ENCODE measurements at places on chromosomes 13 and 19.

GRCh38 chr13:58579468-58579867 lies 947.9 kb downstream of the PCDH17 start:
- DNase-seq = no peak

DNA sequence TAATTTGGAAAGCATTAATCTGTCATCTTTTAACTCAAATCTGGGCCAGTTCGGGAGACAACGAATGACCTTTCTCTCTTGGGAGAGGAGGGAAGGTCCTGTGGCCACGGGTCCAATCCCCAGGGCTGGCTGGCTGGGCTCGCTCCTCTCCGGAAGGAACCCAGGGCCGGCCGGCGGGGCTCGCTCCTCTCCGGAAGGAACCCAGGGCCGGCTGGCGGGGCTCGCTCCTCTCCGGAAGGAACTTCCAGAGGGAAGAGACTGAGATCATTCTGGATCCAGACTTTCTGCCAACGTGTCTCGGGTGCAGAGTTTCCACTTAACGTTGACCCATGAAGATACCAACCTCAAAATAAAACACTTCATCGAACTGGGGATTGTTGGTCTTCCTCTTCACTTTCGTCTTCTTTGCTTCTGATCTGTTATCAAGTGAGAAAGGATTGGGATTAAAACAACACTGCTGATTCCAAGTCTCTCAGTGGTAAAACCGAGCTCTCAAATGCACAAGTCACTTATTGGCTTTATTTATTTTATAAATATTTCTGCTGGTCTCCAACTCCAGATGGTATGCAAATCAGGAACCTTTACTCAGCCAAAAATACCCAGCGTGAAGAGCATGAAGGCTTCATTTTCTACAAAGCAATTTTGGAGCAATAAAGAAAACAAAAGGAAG lies 53.3 kb upstream of the C13orf46 start:
- DNase-seq = no peak

GRCh38 chr13:91726671-91727070 lies 328.2 kb downstream of the GPC5 start:
- DNase-seq = no peak

GRCh38 chr13:113148940-113149503 lies 9.4 kb upstream of the PROZ start:
- DNase-seq = no peak

GRCh38 chr13:26785838-26786630 lies 25.4 kb upstream of the GPR12 start:
- DNase-seq = peak; percentile 52

GRCh38 chr19:18597809-18598660 lies 8.6 kb downstream of the CRLF1 start:
- no peak for DNase-seq

GRCh38 chr19:51784922-51785690 lies 9.9 kb upstream of the FPR3 start:
- no peak for DNase-seq

- DNase-seq = no peak
These were observed 41.5 kb downstream of the PDS5B start for GRCh38 chr13:32627793-32628192.

DNA sequence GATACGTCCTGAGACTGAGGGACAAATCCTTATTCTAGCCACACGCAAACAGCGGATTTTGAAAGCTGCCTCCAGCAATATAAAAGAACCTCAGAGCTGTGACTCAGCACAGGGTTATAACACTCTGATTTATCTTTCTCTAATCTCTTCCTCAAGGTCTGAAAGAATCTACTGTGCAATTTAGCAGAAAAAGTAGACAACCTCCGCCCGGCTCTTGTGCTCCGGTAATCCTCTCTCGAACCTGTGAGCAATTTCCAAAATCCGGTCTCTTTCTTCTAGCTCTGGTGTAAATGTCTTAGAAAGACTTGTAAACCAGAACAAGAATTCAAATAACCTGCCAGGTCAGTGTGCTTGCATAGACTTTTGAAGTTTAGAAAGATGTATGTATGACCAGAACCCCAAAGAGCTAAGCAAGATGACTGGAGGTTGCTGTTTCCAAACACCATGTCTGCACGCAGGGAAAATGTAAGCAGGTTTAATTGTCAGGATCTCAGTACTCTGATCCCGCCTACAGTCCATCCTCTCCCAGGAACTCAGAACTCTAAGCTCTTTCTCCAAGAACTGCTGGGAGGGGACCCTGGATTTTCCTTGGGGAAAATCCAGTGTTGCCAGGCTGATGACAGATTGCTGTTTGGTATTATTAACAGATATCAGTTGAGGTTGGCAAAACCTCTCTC lies 338.1 kb downstream of the RFC3 start:
- no peak for DNase-seq

DNA sequence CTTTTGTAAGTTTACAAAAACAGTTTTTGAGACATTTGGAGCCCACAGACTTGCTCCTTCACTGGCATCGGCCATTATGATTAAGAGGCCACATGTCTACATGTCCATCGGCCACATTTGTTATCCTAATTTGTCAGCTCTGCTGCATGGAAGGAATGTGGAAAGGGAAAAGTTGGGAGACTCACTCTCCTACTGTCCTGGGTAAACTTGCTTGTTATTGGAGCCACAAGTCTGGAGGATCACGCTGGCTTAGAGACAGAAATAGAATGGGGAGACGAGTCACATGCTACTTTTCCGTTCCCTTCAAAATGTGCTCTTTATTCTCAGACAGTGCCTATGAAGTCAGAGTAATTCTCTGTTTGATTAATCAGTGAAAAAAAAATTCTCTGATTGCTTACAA lies 741.2 kb upstream of the PCDH9 start:
- DNase-seq = no peak

DNA sequence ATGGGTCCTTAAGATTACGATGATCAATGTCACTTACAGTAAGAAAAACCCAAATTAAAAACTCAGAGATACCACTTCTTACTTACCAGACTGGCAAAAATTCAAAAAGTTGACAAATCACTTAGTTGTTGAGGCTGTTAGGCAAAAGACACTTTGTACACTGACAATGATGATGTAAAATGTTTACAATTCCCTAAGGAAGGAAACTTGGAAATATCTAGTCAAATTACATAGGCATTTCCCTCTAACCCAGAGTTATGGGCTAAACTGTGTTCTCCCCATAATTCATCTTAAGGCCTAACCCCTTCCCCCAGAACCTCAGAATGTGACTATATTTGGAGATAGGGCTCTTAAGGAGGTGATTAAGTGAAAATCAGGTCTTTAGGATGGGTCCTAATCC lies 12.0 kb downstream of the TGDS start:
- DNase-seq = no peak

DNA sequence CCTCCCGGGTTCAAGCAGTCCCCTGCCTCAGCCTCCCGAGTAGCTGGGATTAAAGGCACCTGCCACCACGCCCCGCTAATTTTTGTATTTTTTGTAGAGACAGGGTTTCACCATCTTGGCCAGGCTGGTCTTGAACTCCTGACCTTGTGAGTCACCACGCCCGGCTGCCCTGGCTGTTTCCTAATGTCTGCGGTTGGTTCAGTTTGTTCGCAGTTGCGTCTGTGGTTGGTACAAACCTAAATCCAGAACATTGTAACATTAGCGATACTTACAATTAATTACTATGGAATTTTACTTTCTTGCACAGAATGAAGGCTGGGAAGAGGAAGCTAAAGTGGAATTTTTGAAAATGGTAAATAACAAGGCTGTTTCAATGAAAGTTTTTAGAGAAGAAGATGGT lies 38.1 kb downstream of the RNF17 start:
- no peak for DNase-seq

DNA sequence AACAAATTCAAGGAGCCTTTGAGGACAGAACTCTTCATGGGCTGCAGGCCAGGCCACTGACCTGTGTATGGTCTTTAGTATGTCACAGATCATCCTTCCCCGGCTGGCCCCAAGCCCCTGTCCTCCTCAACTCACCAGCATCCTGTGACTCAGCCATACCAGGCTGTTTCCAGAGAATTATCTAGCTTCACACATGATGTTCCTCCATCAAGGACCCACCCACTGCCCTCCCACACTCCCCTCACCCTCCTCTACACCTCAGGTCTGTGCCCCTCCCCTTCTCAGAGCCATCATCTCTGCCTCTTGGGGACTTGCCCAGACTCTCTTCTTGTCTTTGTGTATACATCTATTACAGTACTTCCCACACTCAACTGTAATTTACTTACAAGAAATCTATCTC lies 14.7 kb downstream of the DCT start:
- DNase-seq = no peak

DNA sequence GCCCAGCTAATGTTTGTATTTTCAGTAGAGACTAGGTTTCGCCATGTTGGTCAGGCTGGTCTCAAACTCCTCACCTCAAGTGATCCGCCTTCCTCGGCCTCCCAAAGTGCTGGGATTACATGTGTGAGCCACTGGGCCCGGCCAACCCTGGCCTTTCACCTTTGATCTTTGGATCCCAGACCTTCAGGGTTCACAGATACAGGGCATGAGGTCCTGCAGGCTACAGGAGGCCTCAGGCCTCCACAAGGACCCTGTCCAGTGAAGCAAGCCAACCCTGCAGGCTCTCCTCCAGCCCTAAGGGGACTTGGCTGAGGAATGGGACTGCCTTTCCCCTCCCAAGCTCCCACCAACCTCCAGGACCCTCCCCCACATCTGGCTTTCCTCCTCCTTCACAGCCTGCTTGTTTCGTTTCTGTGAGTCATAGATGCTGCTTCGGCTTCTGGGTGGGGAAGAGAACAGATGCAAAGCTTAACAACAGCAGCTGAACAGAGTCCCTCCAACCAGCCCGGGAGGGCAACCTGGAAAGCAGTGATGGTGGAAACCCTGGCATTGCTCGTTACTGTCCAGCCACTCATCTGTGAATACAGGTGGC lies 11.8 kb downstream of the ARHGEF18 start:
- DNase-seq = no peak

- DNase-seq = peak; percentile 58
These were observed 665 bp downstream of the GPX4 start for GRCh38 chr19:1104311-1105007.

- DNase-seq = peak; percentile 67
These were observed 99.0 kb downstream of the PCDH20 start for GRCh38 chr13:61316647-61317046.

DNA sequence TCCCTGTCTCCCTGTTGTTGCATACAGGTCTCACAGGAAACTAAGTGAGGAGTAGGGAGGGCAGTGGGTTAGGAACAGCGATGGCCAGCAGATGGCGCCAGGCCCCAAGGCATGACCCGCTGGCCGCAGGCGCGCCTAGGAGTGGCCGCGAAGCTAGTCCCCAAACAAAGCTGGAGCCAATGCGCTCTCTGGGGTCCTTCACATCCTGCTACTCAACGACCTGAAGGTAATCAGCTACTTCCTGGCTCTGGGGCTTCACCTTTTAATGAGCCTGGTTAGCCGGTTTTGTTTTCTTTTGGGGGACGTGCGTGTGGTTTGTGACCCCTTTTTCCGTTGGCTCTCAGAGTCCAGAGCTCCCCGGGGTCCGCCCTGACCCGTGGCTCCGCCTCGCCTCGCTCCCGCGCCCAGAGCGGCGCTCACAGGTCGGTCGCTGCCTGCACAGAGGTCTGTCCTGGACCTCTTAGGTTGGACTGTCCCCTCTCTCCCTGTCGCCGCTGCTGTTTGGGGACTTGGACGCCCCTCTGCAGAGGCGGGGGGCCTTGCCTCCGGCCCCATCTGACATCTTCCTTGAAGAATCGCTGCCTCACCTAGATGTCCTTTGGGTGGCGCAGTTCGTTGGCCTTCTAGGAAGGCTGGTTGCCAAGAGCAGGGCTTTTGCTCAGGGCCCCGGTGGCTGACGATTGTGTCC lies 62.2 kb upstream of the GTF3A start:
- peak; percentile 90 for DNase-seq

GRCh38 chr19:13154911-13155471 lies 4.8 kb downstream of the IER2 start:
- no peak for DNase-seq

GRCh38 chr19:55669418-55670279 lies 5.4 kb upstream of the EPN1 start:
- DNase-seq = no peak

DNA sequence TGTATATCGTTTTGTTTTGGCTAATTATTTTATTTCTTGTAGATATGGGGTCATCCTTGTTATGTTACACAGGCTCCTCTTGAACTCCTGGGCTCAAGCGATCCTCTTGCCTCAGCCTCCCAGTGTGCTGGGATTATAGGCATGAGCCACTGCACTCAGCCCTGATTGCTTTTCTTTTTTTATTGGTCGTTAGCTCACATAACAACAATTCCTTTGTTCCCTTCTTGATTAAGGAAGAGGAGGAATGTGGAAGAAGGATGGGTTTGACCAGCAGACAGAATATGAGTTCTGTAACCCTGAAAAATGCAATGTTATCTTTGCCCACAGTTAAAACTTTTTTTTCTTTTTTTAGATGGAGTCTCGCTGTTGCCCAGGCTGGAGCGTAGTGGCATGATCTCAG lies 11.4 kb downstream of the BRME1 start:
- no peak for DNase-seq

- DNase-seq = no peak
These were observed 314.8 kb downstream of the PCDH17 start for GRCh38 chr13:57946361-57946760.

DNA sequence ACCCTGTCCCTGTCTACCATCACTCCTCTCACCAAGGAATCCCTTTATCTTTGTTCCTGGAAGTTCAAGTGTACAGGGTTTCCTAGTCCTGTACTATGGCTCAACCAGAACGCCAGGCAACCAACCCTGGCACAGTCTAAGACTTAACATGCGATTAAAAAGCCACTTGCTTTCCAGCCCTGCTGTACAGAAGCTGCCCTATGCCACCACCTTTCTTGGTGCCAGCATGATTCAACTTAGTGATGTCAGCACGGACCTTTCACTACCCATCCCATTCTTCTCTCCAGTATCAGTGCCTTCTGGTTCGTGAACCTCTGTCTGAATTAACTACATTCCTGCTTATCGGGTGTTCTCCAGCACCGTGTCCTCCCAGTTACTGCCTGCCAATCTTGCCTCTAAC lies 151.1 kb downstream of the KLF12 start:
- no peak for DNase-seq

- no peak for DNase-seq
These were observed 40.0 kb downstream of the IRS2 start for GRCh38 chr13:109746364-109746763.

- no peak for DNase-seq
These were observed 100.8 kb downstream of the STK24 start for GRCh38 chr13:98476106-98476505.

DNA sequence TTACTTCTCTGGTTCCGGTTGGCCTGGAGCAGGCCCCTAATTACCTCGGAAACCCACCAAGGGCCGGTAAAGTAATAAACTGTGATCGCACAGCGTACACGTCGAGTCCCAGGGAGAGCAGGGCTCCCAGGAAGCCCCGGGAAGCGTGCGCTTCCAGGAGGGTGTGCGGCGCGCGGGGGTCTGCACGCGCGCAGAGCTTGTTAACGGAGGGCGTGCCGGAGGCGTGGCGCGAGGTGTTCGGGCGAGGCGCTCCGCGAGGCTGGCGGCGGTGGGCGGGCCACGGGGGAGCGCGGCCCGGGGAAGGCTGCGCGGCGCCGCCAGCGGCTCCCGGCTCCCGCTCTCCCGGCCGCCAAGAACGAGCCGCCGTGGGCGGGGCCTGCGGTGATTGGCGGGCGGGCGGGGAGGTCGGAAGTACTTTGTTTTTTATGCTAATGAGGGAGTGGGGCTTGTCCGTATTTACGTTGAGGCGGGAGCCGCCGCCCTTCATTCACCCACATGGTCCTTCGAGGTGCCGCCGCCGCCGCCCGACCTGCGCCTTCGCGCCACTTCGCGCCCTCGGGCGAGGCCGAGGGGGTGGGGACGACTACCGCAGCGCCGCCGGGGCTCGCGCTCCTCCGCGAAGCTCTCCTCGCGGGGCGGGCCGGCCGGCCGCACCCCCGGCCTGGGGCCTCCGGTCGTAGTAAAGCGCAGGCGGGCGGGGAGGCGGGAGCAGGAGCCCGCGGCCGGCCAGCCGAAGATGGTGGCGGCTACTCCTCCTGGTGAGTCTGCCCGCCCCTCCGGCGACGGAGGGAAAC lies at the start of gene MIR17HG:
Gene MIR17HG, plus strand, starts transcription at position 486 of the 794 bp plus-strand sequence.
- peak; percentile 91 for DNase-seq

All from NCI-H524 (cell line).